ENCODE measurements at places on chromosomes 2 and 18.
A peak's percentile ranks its signal among the peaks of the same experiment; 100 is the strongest.

DNA sequence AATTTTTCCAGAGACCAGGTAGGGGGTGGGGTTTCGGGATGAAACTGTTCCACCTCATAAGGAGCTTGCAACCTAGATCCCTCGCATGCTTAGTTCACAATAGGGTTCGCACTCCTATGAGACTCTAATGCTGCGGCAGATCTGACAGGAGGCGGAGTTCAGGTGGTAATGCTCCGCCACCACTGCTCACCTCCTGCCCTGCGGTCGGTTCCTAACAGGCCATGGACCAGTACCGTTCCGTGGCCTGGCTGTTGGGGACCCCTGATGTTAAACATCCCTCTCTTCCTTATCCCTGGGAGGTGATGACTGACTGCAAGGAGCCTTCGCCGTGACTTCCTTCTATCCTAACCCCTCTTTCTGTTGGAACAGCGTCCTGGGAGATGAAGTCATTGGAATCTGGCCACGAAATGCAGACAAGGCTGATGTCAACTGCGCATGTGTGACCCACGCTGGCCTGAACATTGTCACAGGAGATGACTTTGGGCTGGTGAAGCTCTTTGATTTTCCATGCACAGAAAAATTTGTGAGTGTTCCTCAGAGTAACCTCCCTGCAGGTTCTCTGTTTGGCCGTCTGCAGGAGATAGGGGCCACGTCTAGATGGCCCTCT is 82.4 kb downstream of the RTN4 start:
- DNase-seq: no peak
- H3K4me1 ChIP-seq: peaks cover 11% of the 10 kb centered on the region
- H3K27me3 ChIP-seq: no peaks in the 10 kb centered on the region
- H3K27ac ChIP-seq: no peak overlapping the region
- no peak overlapping the region for H3K4me3 ChIP-seq
- peaks cover 32% of the 10 kb centered on the region for H3K36me3 ChIP-seq

GRCh38 chr18:55300421-55300935 is 287.5 kb downstream of the TCF4 start:
- peak; percentile 91 for DNase-seq
- H3K36me3 ChIP-seq: no peaks in the 10 kb centered on the region
- no peaks in the 10 kb centered on the region for H3K27me3 ChIP-seq
- H3K4me1 ChIP-seq: peaks cover 37% of the 10 kb centered on the region

DNA sequence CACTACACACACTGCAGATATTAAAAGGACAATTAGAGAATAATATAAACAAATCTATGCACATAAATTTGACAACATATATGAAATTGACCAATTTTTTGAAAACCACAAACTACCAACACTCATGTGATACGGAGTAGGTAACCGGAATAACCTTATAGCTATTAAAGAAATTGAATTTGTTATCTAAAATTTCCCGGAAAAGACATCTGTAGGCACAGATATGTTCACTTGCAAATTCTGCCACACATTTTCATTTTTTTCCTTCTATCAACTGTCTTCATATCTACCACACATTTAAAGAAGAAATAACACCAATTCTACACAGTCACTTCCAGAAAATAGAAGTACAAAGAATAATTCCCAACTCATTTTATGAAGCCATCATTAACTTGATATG is 22.4 kb downstream of the NLRC4 start:
- no peak overlapping the region for H3K27ac ChIP-seq
- no peak overlapping the region for H3K4me3 ChIP-seq
- H3K4me1 ChIP-seq: no peaks in the 10 kb centered on the region
- H3K36me3 ChIP-seq: no peaks in the 10 kb centered on the region
- H3K27me3 ChIP-seq: no peaks in the 10 kb centered on the region
- DNase-seq: no peak

DNA sequence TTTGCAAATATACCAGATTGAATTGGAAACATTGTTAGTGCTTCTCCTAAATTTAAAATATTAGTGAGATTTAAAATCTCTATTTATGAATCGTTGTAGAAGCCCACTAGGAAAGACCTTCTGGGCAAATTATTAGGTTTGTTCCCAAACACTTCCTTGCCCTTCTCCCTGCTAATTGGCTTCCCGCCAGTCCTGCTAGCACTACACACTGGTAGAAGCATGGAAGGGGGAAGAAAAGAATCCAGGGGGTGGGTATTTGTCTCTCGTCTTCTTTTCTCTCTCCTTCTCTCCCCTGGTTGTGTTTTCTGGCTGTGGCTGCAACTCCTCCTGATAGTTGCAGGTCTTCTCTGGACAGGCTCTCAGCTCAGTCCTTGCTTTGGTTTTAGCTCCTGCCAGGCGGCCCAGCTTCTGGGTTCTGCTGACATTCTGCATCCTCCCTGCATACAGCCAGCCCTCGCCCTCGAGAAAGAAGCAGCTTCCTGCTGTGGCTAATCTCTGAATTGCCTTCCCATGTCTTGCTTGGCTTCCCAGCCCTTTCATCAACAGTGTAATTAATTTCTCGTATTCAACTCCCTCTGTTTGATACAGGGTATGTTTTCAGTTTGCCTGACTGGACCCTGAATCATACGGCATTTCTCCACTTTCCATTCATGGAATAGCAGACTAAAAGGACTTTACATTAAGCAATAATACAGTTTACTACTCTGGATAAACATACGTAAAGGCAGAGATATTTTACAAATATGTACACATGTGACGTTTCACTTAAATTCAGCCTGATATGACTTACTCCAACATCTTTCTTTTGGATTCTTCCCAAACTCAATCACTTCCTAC is 6.9 kb upstream of the PARD3B start:
- H3K36me3 ChIP-seq: no peaks in the 10 kb centered on the region
- peak; percentile 79 for DNase-seq
- peaks cover 26% of the 10 kb centered on the region for H3K4me1 ChIP-seq
- H3K27ac ChIP-seq: peak overlapping the region; percentile 68

- no peaks in the 10 kb centered on the region for H3K27me3 ChIP-seq
- no peak overlapping the region for H3K27ac ChIP-seq
- H3K36me3 ChIP-seq: no peaks in the 10 kb centered on the region
- H3K4me3 ChIP-seq: no peak overlapping the region
- DNase-seq: no peak
These were observed 246.9 kb downstream of the MTX2 start for GRCh38 chr2:176516051-176516602.

DNA sequence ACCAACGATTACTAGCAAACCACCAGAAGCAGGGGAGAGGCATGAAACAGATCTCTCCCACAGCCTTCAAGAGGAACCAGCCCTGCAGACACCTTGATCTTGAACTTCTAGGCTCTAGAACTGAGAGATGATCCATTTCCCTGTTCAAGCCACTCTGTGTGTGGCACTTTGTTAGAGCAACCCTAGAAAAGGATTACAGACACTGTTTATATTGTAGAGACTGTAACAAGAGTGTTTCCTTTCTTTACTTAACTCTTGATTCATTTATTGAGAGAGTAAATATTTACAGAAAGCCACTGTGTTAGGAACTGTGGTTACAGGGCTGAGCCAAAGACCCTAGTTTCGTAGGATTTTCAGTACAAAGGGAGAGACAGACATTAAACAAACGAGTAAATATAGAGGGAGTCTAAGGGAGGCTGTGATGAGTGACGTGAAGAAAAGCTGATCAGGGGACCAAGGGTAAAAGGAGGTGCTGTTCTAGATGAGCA is 10.9 kb downstream of the CCDC68 start:
- no peaks in the 10 kb centered on the region for H3K36me3 ChIP-seq
- DNase-seq: no peak
- H3K27me3 ChIP-seq: no peaks in the 10 kb centered on the region
- no peaks in the 10 kb centered on the region for H3K4me1 ChIP-seq
- H3K27ac ChIP-seq: no peak overlapping the region

- no peaks in the 10 kb centered on the region for H3K27me3 ChIP-seq
- no peak overlapping the region for H3K27ac ChIP-seq
- peak; percentile 43 for DNase-seq
- no peak overlapping the region for H3K4me3 ChIP-seq
- H3K4me1 ChIP-seq: no peaks in the 10 kb centered on the region
These were observed 62.9 kb downstream of the MTHFD2 start for GRCh38 chr2:74261204-74261864.

DNA sequence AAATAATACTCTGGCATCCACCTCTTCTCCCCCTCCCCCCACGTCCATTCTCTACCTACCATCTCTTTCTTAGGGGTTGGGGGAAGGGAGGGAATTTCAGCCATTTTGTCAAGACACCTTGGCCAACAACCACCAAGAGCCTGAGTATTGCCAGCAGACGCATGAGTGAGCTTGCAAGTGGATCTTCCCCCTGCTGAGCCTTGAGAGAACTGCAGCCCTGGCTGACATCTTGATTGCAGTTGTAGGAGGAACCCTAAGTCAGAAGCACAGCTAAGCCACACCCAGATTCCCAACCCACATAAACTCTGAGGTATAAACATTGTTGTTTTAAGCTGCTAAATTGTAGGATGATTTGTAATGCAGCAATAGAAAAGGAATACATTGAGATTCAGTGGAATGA is 165.6 kb downstream of the TMEFF2 start:
- no peaks in the 10 kb centered on the region for H3K36me3 ChIP-seq
- DNase-seq: peak; percentile 26
- no peaks in the 10 kb centered on the region for H3K27me3 ChIP-seq
- no peaks in the 10 kb centered on the region for H3K4me1 ChIP-seq

- H3K4me1 ChIP-seq: 0 out of 2 replicates have a peak, but pooled peaks cover 8% of the 10 kb centered on the region
- no peak for DNase-seq
- H3K27ac ChIP-seq: no peak overlapping the region
These were observed 225.4 kb upstream of the ID2 start for GRCh38 chr2:8456151-8457091.

DNA sequence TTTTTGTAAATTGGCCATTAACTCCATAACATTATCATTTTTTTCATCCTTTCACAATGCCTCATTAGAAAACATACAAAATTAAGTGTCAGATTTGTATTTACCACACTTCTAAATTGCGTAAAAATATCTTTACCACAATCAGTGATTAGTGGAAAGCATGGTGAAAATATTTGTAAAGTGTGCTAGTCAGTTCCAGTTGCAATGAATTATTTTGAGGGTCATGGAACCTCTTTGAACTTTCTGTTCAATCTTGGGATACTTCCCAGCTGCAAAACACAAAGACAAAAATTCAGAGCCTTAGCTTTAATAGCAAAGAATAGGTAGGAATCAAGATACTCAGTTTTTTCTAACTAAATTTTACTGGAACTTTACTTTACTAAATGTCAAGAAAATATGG is 4.0 kb upstream of the COL3A1 start:
- H3K27ac ChIP-seq: peak overlapping the region; percentile 47
- peak; percentile 34 for DNase-seq
- H3K27me3 ChIP-seq: no peaks in the 10 kb centered on the region
- peak overlapping the region; percentile 29 for H3K4me3 ChIP-seq
- H3K4me1 ChIP-seq: peaks cover 48% of the 10 kb centered on the region
- H3K36me3 ChIP-seq: no peaks in the 10 kb centered on the region

- no peaks in the 10 kb centered on the region for H3K4me1 ChIP-seq
- peak; percentile 75 for DNase-seq
- no peaks in the 10 kb centered on the region for H3K36me3 ChIP-seq
These were observed 29.2 kb upstream of the TEX44 start for GRCh38 chr2:231563378-231563961.

DNA sequence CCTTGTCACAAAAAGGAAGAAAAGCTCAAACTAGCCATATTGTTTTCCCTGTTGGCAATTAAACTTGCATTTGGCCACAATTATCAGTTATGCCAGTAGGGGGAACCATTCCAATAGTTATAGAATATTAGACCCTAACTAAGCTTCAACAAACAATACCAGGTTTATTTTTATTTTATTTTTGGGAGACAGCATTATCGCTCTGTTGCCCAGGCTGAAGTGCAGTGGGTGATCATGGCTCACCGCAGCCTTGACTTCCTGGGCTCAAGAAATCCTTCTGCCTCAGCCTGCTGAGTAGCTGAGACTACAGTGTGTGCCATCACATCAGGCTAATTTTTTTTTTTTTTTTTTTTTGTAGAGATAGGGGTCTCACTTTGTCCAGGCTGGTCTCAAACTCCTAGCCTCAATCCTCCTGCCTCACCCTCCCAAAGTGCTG is 102.1 kb downstream of the ATAD2B start:
- no peak overlapping the region for H3K4me3 ChIP-seq
- peak; percentile 69 for DNase-seq

- H3K27me3 ChIP-seq: no peaks in the 10 kb centered on the region
- no peak overlapping the region for H3K4me3 ChIP-seq
- no peaks in the 10 kb centered on the region for H3K36me3 ChIP-seq
- H3K27ac ChIP-seq: no peak overlapping the region
- H3K4me1 ChIP-seq: peaks cover 43% of the 10 kb centered on the region
- DNase-seq: no peak
These were observed 13.4 kb upstream of the ITGB6 start for GRCh38 chr2:160213511-160213910.

GRCh38 chr2:42973726-42974125 is 181.3 kb upstream of the HAAO start:
- no peaks in the 10 kb centered on the region for H3K27me3 ChIP-seq
- H3K4me3 ChIP-seq: no peak overlapping the region
- DNase-seq: peak; percentile 36

DNA sequence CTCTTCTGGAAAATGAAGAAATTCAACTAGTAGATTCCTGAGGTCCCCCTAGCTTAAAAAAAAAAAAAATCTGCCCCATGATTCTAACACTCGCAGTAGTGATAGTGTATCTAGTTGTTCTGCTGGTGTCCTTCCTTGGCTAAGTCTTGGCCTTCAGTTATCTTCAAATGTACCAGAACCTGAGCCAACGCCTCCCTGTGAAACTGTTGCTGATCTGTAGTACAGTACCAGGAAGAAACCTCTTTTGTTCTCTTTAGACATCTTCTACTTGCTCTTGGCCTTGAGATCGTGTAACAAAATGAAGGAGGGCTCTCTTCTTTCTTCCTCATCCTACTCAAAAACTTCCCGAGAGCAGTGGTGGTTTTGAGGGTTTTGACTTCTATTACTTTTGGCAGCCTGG is 31.0 kb downstream of the PLEK start:
- H3K27me3 ChIP-seq: no peaks in the 10 kb centered on the region
- no peak overlapping the region for H3K27ac ChIP-seq
- H3K4me1 ChIP-seq: no peaks in the 10 kb centered on the region
- no peaks in the 10 kb centered on the region for H3K36me3 ChIP-seq
- no peak for DNase-seq
- H3K4me3 ChIP-seq: no peak overlapping the region

DNA sequence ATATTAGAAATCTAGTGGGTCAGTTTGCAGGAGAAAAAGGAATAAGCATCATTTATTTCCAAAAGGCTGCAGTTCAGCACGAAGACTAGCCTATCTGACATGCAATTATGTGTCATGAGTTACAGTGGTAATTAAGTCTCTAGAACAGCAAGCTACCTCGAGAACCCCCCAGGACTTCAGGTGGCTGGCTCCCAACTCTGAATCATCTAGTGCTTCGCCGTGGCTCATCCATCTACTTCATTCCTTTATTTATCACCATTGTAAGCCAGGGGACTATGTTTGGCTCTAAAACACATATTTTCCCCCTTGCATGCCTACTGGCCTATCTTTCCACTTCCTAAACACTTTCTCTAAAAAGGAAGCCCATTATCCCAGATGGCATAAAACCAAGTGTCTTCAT is 121.6 kb downstream of the TXNL1 start:
- H3K36me3 ChIP-seq: no peaks in the 10 kb centered on the region
- peaks cover 16% of the 10 kb centered on the region for H3K4me1 ChIP-seq
- DNase-seq: peak; percentile 75
- H3K27ac ChIP-seq: peak overlapping the region; percentile 31
- H3K4me3 ChIP-seq: no peak overlapping the region
- no peaks in the 10 kb centered on the region for H3K27me3 ChIP-seq

Data from GM23248 (cell line).